ENCODE measurements at places on chromosomes 6 and 20.

DNA sequence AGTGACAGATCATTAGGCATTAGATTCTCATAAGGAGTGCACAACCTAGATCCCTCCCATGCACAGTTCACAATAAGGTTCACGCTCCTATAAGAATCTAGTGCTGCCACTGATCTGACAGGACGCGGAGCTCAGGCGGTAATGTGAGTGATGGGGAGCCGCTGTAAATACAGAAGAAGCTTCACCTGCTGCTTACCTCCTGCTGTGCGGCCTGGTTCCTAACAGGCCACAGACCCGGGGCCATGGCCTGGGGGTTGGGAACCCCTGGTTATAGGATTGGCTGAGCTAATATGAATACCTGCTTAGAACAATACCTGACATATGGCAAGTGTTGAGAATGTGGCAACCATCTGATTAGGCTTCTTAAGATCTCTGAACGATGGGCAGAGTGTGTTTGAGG, 2.4 kb downstream of the PNPLA1 start:
- no peak for DNase-seq

DNA sequence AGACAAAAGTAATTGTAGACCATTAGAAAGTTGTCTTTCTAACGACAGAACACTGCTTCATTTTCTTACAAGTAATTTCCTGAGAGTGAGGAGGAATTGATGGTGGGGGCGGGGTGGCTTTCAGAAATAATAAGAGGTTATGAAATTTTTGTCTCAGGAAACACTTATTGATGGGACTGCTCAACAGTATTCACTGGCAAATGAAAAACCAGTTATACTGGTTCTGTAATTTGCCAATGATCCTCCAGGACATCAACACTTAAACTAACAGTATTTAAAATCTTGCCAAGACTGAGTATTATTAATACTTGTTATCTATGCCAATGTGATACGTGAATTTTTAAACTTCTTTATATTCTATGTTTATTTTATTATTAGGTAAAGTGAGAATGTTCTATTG, 41.8 kb upstream of the FUT9 start:
- DNase-seq: no peak

DNA sequence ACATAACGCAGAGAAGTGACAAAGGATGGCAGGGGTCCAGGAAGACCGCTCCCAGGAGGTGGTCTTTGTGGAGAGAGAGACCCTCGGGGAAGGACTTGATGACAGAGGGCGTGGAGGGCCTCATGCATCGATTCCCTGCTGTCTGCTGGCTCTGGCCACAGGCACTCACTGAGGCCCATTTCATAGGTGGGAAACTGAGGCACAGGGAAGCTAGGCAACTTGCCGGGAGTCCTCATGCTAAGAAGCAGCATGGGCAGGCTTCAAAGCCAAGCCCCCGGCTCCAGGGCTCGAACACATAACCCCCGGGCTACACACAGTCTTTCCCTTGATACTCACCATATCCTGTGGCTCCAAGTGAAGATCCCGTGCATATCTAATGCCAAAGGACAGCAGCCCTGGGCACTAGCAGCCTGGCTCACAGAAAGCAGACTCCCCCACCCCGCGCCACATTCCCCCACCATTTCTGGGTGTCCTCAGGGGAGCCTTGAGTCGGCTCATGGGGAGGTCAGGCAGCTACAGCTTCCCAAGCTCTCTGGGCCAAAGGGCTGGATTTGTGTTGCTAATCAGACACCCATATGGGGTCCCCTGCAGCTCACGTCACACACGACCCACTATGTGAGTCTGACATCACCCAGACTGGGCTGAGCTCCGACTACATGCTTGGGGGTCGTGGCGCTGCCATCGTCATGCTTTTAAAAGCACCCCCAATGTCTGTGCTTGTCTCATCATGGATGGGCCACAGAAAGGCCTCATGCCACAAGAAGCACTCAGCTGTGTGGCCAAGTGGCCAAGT, 130.9 kb upstream of the PMEPA1 start:
- no peak for DNase-seq

GRCh38 chr20:61014491-61014890, 237.6 kb upstream of the CDH4 start:
- DNase-seq: no peak

DNA sequence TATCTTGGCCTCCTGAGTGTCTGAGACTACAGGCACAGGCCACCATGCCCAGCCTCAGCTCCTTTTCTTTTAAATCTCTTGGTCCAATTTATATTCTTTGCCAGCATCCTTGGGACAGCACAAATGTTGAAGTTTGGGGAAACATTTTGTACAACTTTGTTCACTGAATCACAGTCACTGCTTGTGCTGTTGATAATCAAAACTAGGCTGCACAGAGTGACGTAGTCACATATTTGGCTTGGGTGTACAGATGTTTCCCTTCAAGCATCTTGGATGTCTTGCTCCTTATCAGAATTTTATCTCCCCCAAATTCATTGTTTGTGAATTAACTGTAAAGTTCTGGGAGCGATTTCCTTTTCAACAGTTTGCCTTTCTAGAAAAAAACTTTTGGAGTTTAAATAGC, 17.9 kb downstream of the CARMIL1 start:
- no peak for DNase-seq

GRCh38 chr6:74253261-74253660, 557.3 kb downstream of the CD109 start:
- no peak for DNase-seq

GRCh38 chr20:34861386-34862084, 11.1 kb downstream of the GGT7 start:
- DNase-seq: no peak

GRCh38 chr20:41453010-41453950, 86.7 kb upstream of the EMILIN3 start:
- no peak for DNase-seq

GRCh38 chr20:10398834-10399369, 35.1 kb downstream of the MKKS start:
- no peak for DNase-seq

- no peak for DNase-seq
Observed at GRCh38 chr6:6840831-6841291, 252.3 kb downstream of the LY86 start.

DNA sequence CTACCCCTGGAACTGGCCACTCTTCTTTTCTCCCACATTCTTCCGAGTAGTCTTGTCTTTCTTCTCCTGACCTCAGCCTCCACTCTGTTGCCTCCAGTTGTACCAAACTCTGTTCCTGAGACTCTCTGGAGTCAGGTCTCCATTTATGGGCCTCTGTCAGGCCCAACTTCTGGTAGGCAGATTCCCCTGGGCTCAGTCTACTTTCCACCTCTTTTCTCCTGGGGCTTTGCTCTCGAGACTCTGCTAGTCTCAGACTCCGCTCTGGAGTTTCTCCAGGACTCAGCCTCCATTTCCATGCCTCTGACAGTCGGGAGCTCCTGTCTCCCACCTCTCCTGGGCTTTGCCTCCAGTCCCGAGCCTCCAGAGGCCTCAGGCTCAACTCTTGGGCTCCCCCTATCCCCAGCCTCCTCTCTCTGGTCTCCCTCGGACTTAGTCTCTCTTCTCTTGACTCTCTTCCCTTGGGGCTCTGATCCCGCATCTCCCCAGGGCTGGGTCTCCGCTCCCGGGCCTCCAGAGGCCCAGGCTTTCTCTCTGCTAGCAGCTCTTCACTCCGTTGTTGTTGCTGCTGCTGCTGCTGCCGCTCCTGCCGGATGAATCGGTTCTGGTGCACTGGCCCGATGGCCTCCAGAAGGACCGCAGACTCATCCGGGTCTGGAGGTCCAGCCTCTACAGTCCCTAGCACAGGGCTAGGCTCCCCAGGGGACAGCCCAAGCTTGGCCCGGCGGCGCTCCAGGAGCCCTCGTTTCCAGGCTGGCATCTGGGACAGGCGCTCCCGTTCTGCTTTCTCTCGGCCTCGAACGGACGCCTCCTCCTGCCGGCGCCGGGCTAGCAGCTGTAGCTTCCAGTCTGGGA, 1.1 kb downstream of the PPP1R18 start:
- no peak for DNase-seq

DNA sequence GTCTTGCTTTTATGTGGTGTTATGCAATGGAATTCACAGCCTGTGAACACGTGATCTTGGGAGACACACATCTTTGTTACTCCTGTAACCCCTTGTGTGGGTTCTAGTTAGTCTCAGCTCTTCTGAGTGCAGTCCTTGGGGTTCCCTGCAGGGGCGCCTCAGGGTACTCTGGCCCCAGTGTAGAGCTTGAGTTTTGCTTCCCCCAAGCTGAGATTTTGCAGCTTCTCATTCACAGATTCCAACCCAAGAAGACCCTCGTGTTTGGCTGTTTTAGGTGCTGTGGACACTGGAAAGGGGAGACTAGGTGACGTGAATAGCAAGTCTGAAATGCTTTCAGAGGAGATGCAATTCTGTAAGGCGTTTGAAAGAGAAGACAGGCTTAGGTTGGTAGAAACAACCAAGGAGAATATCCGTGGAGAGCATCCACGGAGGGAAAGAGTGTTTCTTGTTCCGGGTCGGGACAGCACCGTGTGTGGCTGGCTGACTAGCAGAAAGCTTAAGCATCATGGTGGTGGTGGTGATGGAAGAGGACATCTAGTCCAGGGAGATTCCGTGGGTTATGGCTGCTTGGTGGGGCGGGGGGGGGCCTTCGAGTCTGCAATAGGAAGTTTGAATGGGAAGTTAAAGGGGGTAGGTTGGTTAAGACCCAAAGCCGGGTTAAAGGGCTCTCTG, 30.1 kb downstream of the DUSP22 start:
- no peak for DNase-seq
